ENCODE measurements at places on chromosomes 1 and 21.

DNA sequence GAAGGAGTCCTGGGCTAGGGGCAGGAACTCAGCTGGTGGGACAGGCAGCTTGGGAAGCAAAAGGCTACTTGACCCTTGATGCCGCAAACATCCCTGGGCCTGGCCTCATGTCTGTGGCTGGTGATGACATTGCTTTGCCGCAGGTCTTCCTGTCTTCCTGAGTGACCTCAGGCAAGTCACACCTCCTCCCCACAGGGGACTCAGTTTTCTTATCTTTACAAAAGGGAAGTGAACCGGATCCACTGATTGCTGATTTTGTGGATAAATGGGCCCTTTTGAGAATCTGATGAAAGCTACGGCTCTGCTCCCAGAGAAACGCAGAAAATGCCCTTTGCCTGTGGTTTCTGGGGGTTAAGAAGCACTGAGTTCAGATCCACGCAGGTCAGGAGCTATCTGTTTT lies 20.7 kb downstream of the PLOD1 start:
- no peaks in the 10 kb centered on the region for H3K27me3 ChIP-seq
- no peak overlapping the region for H3K27ac ChIP-seq
- peaks cover 3% of the 10 kb centered on the region for H3K36me3 ChIP-seq
- H3K4me1 ChIP-seq: no peaks in the 10 kb centered on the region

DNA sequence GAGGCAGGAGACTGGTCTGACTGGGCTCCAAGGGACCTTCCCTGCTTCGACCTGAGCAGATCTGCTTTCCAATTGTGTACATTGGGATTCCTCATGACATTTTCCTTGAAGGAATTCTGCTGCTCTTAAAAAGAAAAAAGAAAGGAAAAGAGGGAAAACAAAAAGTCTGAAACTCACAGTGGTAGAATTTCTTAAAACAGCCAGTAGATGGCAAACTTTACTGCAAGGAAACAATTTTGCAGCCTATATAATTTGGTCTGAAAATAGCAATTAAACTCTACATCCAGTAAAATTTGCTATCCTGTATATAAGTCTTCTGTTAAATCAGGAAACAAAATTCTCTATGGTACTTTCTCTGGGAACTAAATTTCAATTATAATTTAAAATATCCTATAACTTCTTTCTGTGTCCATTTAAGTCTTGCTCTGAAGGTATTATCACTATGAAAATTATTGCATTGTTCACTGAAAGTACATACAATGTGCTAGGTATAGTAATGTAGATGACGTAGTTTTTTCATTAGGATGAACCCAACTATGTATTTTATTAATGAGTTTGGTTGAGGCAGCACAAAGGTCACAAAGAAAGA lies 59.8 kb downstream of the CRB1 start:
- no peaks in the 10 kb centered on the region for H3K36me3 ChIP-seq
- no peak overlapping the region for H3K4me3 ChIP-seq
- no peak overlapping the region for H3K27ac ChIP-seq
- DNase-seq: no peak

- no peaks in the 10 kb centered on the region for H3K27me3 ChIP-seq
- DNase-seq: no peak
- H3K36me3 ChIP-seq: no peaks in the 10 kb centered on the region
- H3K27ac ChIP-seq: no peak overlapping the region
These were observed 38.2 kb upstream of the WDR26 start for GRCh38 chr1:224472806-224473205.

GRCh38 chr1:212455803-212456528 lies 23.2 kb downstream of the NENF start:
- no peaks in the 10 kb centered on the region for H3K36me3 ChIP-seq
- H3K4me1 ChIP-seq: no peaks in the 10 kb centered on the region
- no peak overlapping the region for H3K4me3 ChIP-seq

DNA sequence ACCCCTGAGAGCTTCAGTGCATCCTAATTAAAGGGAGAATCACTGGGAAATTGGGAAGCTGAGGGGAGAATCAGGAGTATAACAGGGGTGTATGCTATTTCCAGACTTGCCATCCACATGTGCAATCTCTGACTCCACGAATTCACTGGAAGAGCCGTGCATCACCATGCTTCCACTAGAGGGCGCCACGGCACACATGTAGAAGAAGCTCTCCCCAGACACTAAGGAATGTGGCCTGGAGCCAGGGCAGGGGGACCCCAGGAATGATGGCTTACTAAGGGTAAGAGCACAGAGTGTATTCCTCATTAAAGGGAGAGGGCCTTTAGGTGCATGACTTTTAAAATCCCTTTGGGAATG lies 81.5 kb downstream of the ABCA4 start:
- H3K27me3 ChIP-seq: no peaks in the 10 kb centered on the region
- DNase-seq: peak; percentile 47
- peak overlapping the region; percentile 70 for H3K27ac ChIP-seq
- H3K4me3 ChIP-seq: no peak overlapping the region
- no peaks in the 10 kb centered on the region for H3K36me3 ChIP-seq

DNA sequence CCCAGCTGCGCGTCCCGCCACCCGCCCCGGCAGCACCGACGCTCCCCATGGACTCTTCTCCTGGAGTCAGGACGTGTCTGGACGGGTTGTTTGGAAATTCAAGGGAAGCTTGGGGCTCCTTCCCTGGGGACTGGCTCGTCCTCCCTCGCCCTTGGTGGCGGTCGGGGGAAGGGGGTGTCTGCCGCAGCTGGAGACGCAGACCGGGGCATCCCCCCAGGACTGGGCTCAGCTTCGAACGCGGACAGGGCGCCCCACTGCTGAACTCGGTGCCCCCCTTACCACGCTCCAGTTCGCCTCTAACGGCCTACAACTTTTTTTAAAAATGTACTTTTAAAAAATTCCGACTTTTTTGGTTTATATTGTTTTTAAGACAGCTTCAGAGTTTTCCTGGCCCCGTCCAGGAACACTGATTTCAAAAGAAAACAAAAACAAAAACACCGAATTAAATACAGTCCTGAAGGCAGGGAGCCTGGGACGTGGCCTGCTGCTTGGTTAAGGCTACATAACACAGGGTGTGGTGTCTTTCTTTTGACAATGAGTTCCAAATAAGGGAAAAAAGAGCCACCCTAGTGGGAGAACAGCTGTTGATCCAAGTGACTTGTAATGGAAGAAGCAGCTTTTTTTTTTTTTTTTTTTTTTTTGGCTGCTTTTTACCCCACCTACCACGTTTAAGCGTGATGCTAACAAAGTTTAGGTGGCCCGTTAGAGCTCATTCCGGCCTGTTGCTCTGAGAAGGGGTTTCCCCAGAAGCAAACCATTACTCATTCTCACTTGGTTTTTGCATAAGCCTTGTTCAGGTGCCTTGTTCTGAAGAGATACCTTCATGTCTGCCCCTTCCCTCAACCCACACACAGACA lies 862 bp upstream of the DIPK1A start:
- no peak overlapping the region for H3K27ac ChIP-seq
- no peaks in the 10 kb centered on the region for H3K36me3 ChIP-seq
- DNase-seq: no peak
- H3K4me3 ChIP-seq: peak overlapping the region; percentile 56
- H3K27me3 ChIP-seq: peaks cover 9% of the 10 kb centered on the region
- no peaks in the 10 kb centered on the region for H3K4me1 ChIP-seq

DNA sequence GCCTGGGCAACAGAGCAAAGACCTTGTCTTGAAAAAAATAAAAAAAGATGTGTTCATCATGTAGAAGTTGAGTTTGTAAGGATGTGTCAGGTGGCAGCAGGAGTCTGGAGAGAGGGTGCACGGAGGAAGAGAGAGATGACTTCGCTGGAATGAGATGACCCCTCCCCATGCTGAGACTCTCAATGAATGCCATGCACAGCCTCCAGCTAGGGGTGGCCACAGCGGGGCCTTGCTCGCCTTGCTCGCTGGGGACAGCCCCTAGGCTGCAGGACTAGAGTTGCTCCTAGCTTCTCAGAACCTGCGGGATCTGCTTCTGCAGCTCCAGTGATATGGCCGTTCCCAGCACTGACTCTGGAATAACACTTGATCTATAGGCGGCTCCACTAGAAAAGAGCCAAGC lies 6.6 kb upstream of the C2CD2 start:
- no peak for DNase-seq
- no peak overlapping the region for H3K27ac ChIP-seq
- H3K27me3 ChIP-seq: no peaks in the 10 kb centered on the region

- H3K27ac ChIP-seq: no peak overlapping the region
- H3K4me1 ChIP-seq: no peaks in the 10 kb centered on the region
- H3K36me3 ChIP-seq: no peaks in the 10 kb centered on the region
- no peak for DNase-seq
These were observed 121.0 kb downstream of the LRRC40 start for GRCh38 chr1:70084314-70084915.

DNA sequence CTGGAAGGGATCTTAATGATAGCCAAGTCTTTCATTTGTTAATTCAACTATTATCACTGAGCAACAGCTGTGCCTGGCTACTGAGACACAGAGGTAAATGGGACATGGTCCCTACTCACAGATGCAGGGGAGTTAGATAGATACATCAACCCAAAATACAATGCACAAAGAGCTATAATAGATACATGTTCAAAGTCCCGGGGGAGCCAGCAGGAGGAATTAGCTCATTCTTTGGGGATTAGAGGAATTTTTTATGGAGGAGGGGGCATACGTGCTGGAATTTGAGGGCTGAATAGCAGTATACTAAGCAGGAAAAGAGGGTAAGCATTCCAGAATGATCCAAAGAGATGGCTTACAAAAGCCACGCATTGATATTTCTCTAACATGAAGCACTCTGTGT lies 34.6 kb downstream of the C8B start:
- no peaks in the 10 kb centered on the region for H3K4me1 ChIP-seq
- H3K27me3 ChIP-seq: no peaks in the 10 kb centered on the region
- H3K27ac ChIP-seq: no peak overlapping the region
- H3K4me3 ChIP-seq: no peak overlapping the region
- H3K36me3 ChIP-seq: no peaks in the 10 kb centered on the region
- DNase-seq: no peak

GRCh38 chr1:239912471-239912870 lies 179.2 kb upstream of the FMN2 start:
- no peak overlapping the region for H3K4me3 ChIP-seq
- H3K27ac ChIP-seq: no peak overlapping the region
- H3K4me1 ChIP-seq: no peaks in the 10 kb centered on the region
- H3K36me3 ChIP-seq: no peaks in the 10 kb centered on the region
- DNase-seq: no peak

DNA sequence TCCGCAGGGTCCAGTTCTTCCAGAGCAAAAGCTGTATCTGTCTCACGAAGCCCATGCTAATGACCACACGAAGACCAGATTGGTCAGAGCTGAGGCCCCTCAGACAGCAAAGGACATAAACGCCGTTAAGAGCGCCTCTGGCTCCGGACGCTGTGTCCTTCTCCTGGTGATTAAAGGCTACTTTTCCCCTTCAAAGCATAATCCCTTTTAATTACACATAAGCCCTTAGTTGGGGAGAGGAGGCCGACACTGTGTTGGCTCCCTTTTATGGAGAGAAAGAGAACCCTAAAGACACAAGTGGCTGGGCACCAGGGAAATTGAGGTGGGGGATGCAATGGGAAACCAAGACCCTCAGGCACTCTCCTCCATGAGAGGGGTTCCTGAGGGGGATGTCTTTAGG lies at the start of gene ABCA4:
Gene ABCA4 (minus strand): TSS at position 158 of the 400 bp plus-strand sequence. CDS start 103 bp downstream, at position 55.
- no peak within 1 kb of the TSS for H3K4me3 ChIP-seq
- H3K36me3 ChIP-seq: no peaks in the 10 kb centered on the region
- H3K27me3 ChIP-seq: no peaks in the 10 kb centered on the region
- DNase-seq: no peak
- peak within 1 kb of the TSS; percentile 12 for H3K27ac ChIP-seq

GRCh38 chr1:17765444-17766411 lies 10.6 kb downstream of the ACTL8 start:
- H3K4me1 ChIP-seq: no peaks in the 10 kb centered on the region
- no peaks in the 10 kb centered on the region for H3K27me3 ChIP-seq
- DNase-seq: no peak
- H3K36me3 ChIP-seq: no peaks in the 10 kb centered on the region
- no peak overlapping the region for H3K27ac ChIP-seq

DNA sequence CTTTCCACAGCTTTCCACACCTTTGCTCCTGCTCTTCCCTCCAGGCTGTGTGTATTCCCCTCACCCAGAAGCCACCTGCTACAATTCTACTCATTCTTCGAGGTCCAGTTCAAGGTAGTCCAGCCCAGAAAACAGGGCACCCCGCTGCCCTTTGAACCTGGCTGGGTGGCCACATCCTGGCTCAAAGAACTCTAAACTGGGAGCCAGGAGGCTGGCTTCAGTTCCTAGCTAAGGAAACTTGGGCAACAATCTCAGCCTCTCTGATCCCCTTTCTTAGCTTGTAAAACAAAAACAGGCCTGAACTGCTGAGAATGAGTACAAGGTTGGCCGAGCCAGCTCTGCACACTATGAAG lies 4.7 kb downstream of the EDN2 start:
- peaks cover 4% of the 10 kb centered on the region for H3K4me1 ChIP-seq
- no peaks in the 10 kb centered on the region for H3K36me3 ChIP-seq
- no peaks in the 10 kb centered on the region for H3K27me3 ChIP-seq
- DNase-seq: no peak

DNA sequence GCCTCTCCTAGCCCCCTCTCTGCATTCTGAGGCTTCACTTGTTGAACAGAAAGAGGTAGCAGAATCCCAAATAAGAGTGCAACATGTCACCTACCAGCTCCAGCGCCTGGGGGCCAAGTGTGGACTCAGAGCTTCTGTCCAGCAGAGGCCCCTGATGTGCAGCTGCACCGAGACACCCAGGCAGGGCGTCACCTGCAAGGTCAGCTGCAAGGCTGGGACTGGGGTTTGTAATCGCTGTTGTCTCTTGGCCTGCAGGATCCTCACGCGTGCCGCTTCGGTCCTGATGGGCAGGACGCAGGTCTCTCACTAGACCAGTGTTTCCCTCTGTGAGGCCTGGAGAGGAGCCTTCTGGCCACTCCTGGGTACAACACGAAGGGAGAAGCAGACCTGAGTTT lies 4.3 kb upstream of the SLX9 start:
- peaks cover 1% of the 10 kb centered on the region for H3K36me3 ChIP-seq
- no peak overlapping the region for H3K27ac ChIP-seq
- no peak for DNase-seq
- peaks cover 12% of the 10 kb centered on the region for H3K4me1 ChIP-seq
- no peak overlapping the region for H3K4me3 ChIP-seq

GRCh38 chr1:166031932-166032571 lies 134.7 kb downstream of the FAM78B start:
- no peaks in the 10 kb centered on the region for H3K36me3 ChIP-seq
- H3K27me3 ChIP-seq: no peaks in the 10 kb centered on the region
- H3K4me3 ChIP-seq: no peak overlapping the region
- DNase-seq: no peak
- H3K4me1 ChIP-seq: no peaks in the 10 kb centered on the region
- H3K27ac ChIP-seq: no peak overlapping the region

GRCh38 chr1:183716286-183716685 lies 63.2 kb upstream of the APOBEC4 start:
- H3K4me1 ChIP-seq: no peaks in the 10 kb centered on the region
- no peaks in the 10 kb centered on the region for H3K36me3 ChIP-seq
- no peak overlapping the region for H3K27ac ChIP-seq
- no peak overlapping the region for H3K4me3 ChIP-seq

- H3K4me1 ChIP-seq: peaks cover 90% of the 10 kb centered on the region
- H3K36me3 ChIP-seq: no peaks in the 10 kb centered on the region
- no peaks in the 10 kb centered on the region for H3K27me3 ChIP-seq
- no peak overlapping the region for H3K4me3 ChIP-seq
- H3K27ac ChIP-seq: peak overlapping the region; percentile 96
- peak; percentile 83 for DNase-seq
These were observed 24.3 kb upstream of the PLCH2 start for GRCh38 chr1:2451741-2452140.

Data from Panc1 (cell line).